ENCODE measurements at places on chromosomes 6 and 20.

DNA sequence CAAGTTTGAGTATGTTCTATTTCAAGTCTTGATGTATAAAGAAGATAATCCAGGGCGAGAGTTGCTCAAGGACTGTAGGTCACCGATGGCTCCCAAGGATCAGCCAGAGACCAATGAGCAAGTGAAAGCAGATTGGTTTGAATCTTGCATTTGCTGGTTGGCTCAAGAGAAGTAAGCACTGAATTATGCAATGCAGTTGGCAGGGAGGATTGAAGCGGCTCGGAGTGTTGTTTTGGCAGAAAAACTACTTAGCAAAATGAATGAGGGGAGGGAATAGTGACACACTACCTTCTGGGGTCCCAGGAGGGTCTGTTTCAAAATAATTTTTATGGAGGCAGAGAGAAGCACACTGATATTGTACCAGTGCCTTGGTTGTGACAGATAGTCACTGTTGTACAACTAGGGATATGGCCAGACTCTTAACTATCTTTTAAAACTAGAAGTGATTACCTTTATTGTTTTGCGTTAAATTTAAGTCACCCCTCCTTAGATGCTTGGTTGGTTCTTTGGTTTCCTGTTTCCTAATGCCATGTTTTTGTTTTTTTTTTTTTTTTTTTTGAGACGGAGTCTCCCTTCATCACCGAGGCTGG lies 15.7 kb downstream of the SASH1 start:
- DNase-seq: no peak

DNA sequence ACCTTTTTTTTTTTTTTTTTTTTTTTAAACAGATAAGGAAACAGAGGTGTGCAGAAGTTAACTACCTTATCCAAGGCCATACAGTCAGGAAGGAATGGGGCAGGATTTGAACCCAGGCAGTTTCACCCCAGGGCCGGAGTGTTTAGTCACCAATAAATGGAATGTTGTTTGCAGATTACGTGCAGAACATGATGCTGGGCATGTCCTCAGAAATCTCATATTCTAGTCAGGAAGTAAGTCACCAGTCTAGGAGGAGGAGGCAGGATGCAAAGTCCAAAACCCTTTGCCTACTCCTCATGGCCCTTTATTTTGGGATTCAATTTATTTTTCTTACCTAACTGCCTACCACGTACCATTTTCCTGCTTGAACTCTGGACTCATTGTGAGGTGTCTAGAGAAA lies 57.1 kb upstream of the LRRC1 start:
- DNase-seq: no peak

- no peak for DNase-seq
Observed at GRCh38 chr6:109690373-109690736, 647 bp downstream of the AK9 start.

DNA sequence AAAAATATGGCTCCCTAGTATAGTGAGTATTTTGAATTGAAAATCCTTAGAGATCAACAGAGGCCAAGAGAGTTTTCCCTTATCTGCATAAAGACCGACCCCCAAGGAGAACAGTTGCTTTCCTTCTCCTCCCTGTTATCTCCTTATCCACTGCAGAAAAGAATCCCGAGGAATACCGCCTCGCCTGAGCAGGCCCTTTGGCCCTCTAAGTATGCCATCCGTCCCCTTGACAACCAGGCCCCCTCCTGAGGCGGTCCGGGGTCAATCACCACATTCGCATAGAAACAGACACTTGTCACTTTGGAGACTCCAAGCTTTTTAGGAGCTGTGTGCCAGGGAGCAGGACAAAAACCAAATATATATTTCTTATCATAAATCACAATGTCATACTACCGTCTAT lies 15.9 kb upstream of the GGTLC1 start:
- no peak for DNase-seq

DNA sequence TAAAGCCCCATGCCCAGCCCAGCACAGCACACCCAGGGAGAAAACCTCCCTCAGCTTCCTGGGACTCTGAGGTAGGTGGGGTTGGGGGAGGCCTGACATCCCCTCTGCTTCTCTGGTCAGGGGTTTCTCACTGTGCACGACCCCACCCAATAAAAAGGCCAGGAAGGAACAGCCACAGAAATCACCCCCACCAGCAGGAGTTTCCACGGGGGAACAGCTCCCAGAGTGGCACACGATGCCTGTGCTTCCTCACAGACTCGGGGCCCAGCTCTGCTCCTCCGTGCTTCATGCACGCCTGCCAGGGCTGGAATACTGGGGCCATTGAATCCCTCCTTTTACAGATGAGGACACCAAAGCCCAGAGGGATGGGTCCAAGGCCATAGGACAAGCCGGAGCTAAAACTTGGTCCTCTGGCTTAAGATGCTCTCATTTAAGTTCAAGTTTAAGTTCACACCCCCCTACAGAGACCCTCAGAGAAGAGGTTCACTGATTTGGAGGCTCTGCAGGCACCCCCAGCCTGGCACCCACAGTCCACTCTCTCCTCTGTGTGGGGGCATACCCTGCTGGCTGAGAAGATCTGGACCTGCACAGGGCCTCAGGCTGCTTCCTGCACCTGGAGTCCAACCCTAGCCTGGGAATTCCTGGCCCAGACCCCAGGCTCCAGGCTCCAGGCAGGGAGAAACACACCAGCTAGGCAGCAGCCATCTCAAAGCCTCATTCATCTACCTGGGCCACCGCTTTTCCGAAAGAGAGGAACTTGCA lies 14.3 kb downstream of the ACSS1 start:
- no peak for DNase-seq

GRCh38 chr6:32742374-32742773 lies 1.2 kb downstream of the HLA-DQA2 start:
- no peak for DNase-seq

- peak; percentile 8 for DNase-seq
Observed at GRCh38 chr6:112144145-112144926, 56.9 kb downstream of the FAM229B start.

GRCh38 chr6:29924287-29924686 lies 18.0 kb upstream of the HLA-A start:
- no peak for DNase-seq

GRCh38 chr20:38799203-38799602 lies 6.3 kb upstream of the PPP1R16B start:
- no peak for DNase-seq

DNA sequence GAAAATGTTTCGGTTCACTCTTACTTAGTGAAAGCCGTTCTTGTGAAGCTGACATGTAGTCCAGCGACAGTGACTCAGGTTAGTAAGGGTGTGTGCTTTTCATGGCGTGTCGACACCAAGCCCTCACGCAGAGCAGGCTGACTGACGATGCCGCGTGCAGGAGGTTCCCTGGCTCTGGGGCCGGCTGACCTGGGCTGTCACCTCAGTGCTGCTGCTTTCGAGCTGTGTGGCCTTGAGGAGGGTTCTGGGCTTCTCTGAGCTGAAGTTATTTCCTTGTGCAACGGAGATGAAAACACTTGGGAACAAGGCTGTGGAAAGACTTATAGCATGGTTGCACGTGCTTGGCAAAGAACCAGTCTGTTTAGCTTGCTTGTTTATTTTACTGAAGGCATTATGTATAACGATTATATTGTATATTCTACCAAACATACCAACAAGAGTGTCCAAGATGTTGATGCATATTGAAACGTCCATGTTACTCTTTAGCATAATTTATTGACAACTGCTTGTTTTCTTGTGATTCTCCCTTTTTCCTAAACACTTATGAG lies 59.2 kb downstream of the PHACTR3 start:
- DNase-seq: no peak

GRCh38 chr20:3406481-3407039 lies 909 bp downstream of the DNAAF9 start:
- DNase-seq: no peak

- peak; percentile 97 for DNase-seq
Observed at GRCh38 chr6:138465007-138465645, 34.2 kb downstream of the NHSL1 start.

- DNase-seq: peak; percentile 81
Observed at GRCh38 chr6:116531675-116532570, 13.6 kb downstream of the TRAPPC3L start.

DNA sequence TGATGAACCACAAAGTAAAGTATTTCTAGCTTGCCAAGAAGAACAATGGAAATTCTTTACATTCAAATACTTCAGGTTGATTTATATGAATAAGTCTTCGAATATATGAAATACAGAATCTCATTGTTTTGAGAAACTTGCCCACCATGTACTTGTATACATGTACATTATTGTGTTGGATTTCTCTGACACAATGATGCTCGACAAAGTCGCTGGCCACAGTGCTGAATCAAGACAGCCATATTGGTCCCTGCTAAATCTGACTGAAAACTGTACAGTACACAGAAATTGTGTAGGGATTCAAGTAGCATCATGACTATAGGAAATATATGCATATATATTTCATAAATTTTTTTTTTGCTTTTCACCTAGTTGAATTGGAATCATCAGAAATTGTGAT lies 13.1 kb upstream of the LIN28B start:
- peak; percentile 26 for DNase-seq

- peak; percentile 95 for DNase-seq
Observed at GRCh38 chr6:32838114-32838958, at the start of gene TAP2. Gene TAP2, minus strand, starts transcription at chr6:32838739. Its CDS starts 506 bp downstream, at chr6:32838233.

DNA sequence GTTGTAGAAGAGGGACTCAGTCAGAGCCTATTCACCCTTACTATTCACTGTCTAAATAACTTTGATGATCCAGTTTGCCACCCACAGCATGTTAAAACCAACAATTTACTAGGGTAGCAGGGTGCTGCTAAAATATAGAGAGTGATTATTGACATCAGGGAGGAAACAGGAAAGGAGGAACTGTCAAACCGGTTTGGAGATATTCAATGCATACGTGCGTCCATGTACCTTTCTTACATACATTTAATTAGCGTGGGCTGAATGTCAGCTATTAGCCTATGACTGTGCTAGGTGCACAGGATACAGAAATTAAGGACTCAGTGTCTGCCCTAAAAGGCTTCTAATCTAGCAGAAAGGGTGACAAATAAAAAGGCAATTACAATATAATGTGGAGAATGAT lies 57.2 kb downstream of the IL20RA start:
- DNase-seq: no peak

- no peak for DNase-seq
Observed at GRCh38 chr20:35767683-35768481, 3.9 kb upstream of the PHF20 start.

All from astrocyte of the spinal cord (primary cell).